ENCODE measurements at places on chromosomes 12 and 14.

GRCh38 chr12:110287986-110288385, 6.9 kb downstream of the ATP2A2 start:
- no peak for DNase-seq

- no peak for DNase-seq
These were observed 27.4 kb downstream of the SRRM4 start for GRCh38 chr12:119008691-119009221.

- DNase-seq: no peak
These were observed 80.6 kb downstream of the BTG1 start for GRCh38 chr12:92065018-92065499.

DNA sequence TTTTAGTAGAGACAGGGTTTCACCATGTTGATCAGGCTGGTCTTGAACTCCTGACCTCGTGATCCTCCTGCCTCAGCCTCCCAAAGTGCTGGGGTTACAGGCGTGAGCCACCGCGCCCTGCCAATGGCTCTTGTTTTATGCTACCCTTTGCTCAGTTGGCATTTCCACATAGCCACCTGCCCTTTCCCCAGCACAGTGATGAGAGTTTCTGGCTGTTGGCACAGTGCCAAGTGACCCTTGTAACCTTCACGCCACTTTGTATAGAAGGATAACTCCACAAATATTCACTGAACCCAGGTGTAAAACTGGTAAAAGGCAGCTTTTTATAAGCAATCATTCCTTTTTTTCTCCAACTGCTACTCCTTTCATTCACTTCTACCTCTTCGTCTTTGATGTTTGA, 18.5 kb upstream of the CCDC175 start:
- no peak for DNase-seq

- no peak for DNase-seq
These were observed 121.5 kb downstream of the MNAT1 start for GRCh38 chr14:60856111-60856510.

DNA sequence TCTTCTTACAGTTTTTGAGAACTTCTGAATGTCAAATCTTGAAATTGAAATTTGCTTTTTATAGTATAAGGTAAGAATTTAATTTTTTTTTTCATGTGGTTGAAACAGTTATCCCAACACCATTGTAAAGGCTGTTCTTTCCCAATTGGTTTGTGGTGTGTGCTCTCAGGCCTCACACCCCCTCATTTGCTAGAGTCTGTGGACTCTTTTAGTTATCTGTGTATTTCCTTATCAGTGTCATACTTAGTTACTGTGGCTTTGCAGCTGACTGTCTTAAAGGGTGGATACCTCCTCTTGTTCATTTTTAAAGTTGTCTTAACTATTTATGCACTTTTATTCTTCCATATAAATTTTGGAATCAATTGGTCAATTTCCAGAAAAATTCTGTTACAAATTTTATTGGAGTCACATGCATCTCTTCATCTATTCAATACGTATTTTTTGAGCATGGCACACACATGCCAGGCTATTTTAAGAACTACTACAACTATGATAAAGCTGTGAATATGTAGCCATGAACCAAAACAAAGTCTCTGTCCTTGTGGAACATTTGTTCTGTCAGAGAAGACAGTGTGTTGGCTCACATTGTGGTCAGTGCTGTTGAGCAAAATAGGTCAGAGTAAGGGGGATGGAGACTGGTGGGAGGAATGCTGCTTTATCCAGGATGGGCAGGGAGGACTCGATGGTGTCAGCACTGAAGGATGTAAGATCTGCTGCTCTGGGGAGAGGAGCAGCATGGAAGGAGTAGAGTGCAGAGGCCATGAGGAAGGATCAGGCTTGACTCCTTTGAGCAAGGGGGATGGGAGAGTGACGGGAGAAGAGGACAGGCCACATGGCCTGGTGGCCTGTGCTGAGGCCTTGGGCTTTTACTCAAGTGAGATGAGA, 24.1 kb downstream of the FGF23 start:
- no peak for DNase-seq

DNA sequence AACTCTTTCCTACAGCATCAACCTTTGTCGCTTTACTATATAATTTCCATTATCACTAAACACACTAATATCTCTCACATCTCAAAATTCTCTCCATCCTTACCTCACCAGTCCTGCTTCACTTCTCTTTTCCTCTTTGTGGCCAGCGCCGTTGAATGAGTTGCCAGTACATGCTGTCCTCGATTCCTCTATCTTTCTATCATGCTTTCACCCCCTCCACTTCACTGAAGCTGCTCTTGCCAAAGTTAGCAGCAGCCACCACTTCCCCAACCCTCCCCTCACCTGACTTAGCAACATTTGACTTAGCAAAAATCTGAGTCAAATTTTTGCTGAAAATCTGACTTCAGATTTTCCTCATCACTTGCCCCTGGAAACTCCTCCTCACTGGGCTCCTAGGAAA, 210.4 kb downstream of the ANO6 start:
- no peak for DNase-seq

DNA sequence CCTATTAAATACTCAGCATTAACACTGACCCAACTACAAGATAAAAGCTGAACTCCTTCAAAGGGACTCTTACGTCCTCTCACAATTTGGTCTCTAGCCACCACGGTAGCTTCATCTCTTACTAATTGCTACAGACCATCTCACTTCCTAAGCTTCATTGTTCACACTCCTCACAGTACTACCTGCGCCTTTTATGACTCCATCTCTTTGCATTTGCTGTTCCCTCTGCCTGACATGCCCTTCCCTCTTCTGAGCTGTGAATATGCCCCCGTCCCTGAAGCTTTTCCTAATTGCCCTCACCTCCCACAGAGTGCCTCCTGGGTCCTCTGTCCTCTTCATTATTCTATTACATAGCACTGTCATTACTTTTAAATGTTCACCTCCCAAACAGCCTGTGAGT, 2.5 kb downstream of the EEA1 start:
- DNase-seq: no peak

GRCh38 chr14:77721437-77721836, 13.5 kb downstream of the SLIRP start:
- no peak for DNase-seq

GRCh38 chr14:104121142-104121541, 17.2 kb upstream of the KIF26A start:
- DNase-seq: no peak

Measured in iPS DF 19.7 (cell line).